ENCODE measurements at places on chromosomes 5 and 9.

GRCh38 chr5:98186128-98186527 lies 587.3 kb upstream of the RGMB start:
- no peak for DNase-seq

DNA sequence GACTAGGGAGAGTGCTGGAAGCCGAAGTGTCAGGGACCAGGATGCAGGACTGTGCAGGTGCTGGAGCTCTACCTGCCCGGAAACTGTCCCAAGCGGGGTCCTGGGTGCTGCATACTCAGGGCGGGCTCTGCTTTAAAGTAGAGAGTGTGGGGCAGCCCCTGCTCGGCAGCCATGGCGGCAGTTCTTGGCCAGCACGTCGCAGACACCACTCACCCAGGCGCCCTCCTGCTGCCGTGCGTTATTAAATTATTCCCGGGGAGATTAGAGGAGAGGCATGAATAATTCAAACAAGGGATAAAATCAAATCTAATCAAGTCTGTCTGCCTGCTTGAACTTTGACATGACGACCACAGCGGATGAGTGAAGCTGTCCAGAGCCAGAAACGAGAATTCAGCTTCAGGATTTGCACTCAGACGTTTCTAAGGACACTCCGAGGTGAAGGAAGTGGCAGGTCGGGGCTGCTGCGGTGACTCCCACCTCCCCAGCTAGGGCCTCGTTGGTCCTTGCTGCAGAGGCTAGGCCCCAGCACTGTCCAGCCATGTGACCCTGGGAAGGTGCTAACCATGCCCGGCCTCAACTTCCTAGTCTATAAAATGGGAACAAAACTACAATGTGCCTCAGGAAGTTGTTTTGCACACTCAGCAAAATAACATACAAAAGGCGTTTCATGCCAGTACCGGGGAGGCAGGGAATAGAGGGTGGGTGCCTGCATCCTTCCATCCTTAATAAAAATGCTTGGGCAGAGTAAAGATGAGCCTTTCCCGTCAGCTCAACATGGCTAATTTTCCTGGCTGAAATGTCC lies 91.3 kb upstream of the ADAMTS2 start:
- no peak for DNase-seq

- no peak for DNase-seq
These were observed 105.8 kb downstream of the LIFR start for GRCh38 chr5:38450627-38451026.

- DNase-seq = no peak
These were observed 67.8 kb upstream of the KLF4 start for GRCh38 chr9:107557236-107557990.

DNA sequence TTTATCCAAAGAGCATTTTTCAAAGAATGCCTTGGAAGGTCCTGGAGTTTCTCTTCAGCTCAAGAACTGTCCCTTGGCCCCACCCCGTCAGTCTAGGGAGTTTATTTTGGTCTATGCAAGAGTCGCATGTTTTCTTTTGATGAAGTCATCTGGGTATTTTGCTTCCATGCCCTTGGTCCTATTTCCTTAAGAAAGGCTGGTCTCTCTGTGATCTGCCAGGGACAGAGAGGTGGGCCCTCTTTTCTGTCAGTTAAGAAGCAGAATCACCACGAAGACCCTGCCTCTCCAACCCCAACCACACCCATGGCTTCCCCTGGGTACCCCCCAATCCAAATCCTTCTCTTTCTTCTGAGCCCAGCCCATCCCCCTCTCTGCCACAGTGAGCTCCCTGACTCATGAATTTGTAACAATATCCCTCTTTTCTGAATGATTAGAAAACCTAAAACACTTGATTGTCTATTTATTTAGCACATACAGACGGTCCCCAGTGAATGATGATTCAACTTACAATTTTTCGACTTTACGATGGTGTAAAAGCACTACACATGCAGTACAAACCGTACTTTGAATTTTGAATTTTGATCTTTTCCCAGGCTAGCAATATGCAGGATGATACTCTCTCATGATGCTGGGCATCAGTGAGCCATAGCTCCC lies 163.5 kb upstream of the ADRA1B start:
- no peak for DNase-seq

- no peak for DNase-seq
These were observed 23.0 kb downstream of the RFX3 start for GRCh38 chr9:3502560-3503398.

- no peak for DNase-seq
These were observed 96.6 kb upstream of the DMRT1 start for GRCh38 chr9:744790-745484.

DNA sequence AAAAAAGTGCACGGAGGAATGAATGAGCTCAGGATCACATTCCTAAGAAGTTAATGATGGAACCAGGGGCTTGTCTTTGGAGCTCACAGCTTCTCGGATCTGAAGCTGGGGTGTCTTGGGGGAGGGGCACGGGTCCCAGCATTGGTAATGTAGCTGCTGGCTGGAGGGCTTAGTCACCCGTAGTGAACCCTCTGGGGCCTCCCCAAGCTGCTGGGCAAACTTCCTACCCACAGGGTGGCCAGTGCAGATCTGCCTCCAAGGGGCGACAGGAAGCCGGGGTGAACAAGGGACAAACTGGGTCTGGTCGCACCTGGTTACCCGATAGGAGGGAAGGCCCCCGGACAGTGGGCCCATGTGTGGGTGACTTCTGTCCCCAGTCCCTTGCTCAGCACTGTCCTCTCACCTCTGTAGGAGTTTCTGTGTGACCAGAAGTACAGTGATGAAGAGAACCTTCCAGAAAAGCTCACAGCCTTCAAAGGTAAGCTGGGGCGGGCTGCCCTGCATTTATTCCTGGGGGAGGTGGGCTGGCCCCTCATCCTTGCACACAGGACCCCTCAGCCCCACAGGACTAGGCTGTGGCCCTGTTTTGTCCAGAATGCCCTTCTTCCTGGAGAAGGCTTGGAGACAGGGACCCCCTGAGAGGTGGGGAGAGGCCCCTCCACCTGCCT lies 14.1 kb upstream of the NUP214 start:
- DNase-seq = no peak

DNA sequence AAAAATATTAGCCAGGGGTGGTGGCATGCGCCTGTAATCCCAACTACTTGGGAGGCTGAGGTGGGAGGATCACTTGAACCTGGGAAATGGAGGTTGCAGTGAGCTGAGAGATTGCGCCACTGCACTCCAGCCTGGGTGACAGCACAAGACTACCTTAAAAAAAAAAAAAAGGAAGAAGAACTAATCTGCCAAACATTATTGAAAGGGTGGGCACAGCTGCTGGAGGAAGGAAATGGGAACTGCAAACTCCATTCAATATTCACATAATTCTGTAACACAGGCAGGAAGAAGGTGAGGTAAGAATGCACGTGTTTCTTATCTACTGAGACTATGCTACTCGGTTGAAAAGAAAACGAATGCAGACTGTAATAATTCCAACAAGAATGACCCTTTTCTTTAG lies 121.1 kb upstream of the GNA14 start:
- DNase-seq = no peak

DNA sequence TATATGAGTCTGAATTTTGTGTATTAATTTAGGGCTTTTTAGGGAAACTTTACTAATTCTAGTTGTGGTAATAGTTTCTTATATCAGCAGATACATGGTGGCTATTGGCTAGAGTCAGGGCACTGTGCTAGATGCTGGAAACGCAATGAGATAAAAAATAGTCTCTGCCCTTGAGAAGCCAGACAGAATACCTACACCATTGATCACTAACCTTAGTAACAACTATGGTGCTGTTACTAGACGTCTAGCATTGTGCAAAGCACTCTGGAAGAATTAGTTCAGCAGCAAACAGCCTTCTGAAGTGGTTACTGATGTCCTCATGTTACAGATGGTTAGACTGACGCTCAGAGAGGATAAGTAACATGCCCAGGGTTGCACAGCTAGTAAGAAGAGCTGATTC lies 61.8 kb downstream of the GDA start:
- no peak for DNase-seq

Measured in putamen (tissue), 1 donor.